SW480 (cell line): ENCODE measurements at places on chromosomes 4 and X.

GRCh38 chr4:1400831-1401408, 5.3 kb downstream of the NKX1-1 start:
- no peak for DNase-seq

GRCh38 chrX:38871129-38872029, 70.1 kb downstream of the MID1IP1 start:
- no peak for DNase-seq

DNA sequence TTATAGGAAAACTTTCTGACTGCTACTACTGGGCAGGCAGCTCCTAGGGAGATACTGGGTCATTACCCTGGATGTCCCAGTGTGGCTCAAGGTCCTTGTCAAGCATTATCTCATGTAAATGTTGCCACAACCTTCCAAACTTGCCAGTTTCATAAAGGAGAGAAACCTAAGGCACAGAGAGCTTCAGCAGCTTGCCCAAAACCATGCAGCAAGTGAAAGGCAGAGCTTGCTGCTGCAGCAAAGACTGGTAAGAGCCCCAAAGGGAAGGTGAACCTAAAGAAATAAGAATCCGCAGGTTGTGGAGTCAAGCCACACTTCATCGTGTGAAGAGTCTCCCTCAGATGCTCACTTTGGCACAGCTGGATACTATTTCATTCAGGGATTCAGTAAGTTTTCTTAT, 2.3 kb downstream of the MPP1 start:
- DNase-seq, result no peak

GRCh38 chr4:154084864-154085263, 296.0 kb upstream of the SFRP2 start:
- DNase-seq, result no peak

DNA sequence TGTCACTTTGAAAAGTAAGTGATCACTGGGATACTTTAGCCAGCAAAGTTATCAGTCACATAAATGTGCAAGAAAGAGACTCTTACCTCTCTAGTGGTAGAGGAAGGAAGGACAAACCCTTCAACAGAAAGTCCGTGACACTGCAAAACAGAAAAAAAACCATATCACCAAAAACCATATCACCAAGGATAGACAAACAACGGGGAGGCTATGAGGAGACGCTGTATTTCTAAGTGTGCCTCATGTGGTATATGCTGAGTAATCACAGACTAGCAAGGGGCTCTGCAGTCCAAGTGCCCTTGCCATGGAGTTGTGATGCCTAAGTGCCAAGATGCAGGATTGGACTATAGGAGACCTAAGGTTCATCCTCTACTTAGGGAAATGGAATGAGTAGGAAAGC, 11.5 kb upstream of the HDAC8 start:
- DNase-seq, result no peak

DNA sequence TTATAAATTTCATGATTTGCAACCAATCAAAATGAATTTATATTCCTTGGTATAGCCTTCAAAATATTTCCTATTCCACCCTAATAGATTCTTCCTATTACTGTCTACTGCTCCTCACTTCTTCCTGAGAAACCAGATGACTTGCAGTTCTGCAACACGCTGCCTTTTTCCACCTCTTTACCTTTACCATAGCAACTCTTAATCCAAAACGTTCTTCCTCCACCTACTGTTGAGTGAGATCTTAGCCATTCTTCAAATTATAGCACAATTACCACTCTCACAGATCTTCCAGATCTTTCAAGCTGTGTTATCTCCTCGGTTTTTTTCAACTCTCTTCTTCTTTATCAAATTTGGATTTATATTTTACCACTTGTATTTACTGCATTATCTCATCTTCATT, 289.8 kb downstream of the ADGRL3 start:
- DNase-seq, result no peak

GRCh38 chrX:108396188-108396891, 41.9 kb downstream of the COL4A6 start:
- DNase-seq, result no peak

GRCh38 chr4:127484117-127484516, 148.6 kb upstream of the INTU start:
- no peak for DNase-seq

DNA sequence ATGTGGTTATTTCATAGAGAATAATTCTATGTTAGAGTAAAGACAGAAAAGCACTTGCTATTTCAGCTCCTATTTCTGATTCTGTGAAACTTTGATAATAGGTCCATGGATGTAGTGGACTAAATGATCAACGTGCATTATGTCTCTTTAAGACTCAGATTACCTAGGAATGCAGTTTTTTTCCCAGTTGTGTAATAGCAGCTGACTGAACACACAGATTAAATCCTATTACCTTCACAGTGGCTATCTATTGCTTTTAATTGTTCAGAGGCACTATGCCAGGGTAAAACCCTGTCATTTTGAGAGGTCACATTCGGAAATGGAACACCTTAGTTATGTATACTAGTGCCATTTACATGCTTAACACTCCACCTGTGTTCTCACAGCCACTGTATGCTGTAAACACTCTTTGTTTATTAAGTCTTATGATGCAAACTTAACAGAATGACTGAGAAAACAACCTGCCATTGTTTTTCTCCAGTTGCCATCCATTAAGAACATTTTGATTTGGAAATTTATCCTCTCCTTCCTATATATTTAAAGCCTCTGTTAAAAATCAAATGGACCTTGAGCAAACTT, 70.5 kb downstream of the HPGD start:
- DNase-seq, result no peak

- DNase-seq, result no peak
Observed at GRCh38 chr4:119794681-119795080, 166.1 kb upstream of the PDE5A start.

DNA sequence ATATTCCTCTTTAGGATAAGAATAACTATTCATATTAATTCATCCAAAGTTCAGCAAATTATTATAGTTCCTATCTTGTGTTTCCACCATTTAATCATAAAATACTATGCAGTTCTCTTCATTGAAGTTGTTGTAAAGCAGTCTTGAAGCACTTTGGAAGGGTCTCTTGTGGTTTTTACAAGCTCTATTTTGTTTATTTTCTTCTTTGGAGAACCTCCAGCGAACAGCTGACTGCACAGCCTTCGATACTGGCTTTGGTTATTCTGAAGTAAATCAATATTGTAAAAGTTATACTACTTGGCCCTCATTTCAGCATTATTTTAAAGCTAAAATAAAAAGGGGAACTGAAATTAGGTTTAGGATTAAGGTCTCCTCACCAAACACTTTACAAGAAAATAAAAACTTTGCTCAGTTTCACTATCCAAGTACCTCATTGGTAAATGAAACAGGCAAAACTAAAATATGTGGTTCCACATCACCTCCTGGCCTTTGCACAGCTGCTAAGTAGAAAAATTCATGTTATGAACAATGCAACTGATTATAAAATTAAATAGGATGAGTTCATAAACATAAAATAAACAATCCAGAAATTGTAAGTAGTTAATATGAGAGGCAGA, 1629.2 kb upstream of the ADGRL3 start:
- DNase-seq, result no peak

DNA sequence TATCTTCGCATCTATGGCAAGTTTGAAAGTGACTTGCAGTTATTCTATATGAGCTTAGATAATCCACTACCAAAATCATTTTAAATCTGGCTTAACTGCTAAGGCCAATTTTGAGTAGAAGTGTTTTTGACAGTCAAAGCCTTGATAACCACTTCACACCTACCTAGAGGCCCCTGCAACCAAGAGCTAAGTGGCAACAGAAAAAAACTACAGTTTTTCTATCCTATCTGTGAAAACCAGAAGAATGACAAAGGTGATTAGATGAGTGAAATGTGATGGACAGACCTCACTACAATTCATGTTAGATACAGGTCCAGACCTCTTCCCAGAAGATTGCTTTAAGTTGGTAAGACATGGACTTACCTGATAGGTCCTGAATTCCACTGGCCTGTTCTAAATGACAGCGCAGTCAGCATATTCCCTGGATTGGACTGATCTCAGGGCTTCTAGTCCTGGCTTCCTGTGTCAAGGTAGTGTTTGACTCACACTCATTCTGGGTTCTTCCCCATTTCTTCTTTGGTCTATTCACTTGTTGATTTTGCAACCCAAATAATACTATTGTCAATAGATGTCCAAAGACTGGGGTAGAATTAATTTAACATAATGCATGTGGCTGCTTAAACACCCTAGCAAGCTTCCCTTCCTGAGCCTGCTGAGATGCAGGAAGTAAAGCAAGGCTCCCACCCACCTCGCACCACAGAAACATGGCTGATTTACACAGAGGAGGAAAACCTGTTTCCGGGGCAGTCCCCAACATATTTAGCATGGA, 65.1 kb downstream of the PPP3CA start:
- DNase-seq, result no peak

- DNase-seq, result no peak
Observed at GRCh38 chrX:19869193-19869592, 18.2 kb downstream of the SH3KBP1 start.

DNA sequence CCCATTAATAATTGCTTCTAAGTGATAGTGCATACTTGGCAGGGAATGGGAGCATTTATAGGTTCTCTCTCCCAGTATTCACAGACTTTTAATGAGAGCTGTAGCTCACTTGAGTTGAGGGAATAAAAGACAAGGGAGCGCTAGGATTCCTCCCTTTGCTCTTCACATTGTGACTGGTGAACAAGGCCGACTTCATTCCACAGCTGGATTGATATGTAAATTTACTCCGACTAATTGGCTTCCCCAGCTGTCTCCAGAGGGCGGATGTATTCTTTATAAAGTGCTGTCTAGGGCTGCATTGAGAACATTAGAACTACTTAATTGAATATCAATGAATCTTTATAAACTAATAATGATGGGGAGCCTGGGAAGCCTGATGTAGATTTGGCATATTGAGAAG, 63.4 kb downstream of the GPR50 start:
- DNase-seq, result no peak

GRCh38 chr4:17194586-17194985, 296.1 kb upstream of the LDB2 start:
- no peak for DNase-seq

DNA sequence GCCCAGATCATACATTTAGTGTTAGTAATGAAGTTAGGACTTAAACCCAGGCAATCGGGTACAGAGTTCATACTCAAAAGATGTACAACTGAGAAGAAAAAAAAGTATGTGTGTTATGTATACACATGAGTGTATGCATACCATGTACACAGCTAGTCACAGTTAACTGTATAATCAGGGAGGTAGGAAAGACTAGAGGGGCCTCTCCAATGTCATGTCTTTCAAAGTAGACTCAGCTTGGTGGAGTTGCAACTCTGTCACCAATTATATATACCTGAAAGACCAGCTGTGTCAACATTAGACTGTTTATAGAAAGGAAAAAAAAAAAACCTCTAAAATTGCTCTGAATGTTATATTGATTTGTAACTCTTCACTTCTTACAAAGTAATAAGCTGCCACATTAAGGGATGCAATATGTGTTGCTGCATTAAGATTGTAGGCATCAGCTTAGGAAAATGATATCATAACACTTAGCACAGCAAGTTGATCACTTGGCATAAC, 167.5 kb downstream of the DCTD start:
- DNase-seq, result no peak

GRCh38 chr4:108878806-108879205, 116.0 kb upstream of the ETNPPL start:
- no peak for DNase-seq

DNA sequence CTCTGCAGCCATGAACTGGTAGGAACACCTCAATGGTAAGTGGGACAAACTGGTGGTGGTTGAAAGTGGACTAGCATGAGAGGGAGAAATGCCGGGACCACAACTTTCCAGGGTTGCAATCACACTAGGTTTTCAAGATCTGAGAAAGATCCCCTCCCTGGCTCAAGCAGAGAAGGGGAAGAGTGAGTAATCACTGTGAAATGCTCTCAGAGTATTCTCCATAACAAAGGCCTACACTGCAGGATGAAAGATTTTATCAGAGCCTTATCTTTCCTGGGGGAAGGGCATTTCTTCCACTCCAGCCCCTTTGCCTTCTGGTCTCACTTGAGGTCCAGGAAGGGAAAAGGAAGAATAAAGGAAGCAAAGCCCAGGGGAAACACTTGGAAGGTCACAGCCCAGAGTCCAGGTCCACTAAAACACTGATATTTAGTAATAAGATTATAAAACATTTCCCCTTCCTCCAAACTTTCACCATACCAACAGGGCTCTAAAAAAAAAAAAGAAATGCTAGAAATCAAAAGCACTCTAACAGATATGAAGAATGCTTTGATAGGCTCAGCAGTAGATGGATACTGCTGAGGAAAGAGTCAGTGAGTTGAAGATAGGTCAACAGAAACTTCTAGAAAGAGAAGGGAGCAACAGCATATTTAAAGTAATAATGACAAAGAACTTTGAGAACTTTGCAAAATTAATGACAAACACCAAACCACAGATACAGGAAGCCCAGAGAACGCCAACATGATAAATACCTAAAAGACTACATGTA, 95.9 kb downstream of the WDFY3 start:
- no peak for DNase-seq

DNA sequence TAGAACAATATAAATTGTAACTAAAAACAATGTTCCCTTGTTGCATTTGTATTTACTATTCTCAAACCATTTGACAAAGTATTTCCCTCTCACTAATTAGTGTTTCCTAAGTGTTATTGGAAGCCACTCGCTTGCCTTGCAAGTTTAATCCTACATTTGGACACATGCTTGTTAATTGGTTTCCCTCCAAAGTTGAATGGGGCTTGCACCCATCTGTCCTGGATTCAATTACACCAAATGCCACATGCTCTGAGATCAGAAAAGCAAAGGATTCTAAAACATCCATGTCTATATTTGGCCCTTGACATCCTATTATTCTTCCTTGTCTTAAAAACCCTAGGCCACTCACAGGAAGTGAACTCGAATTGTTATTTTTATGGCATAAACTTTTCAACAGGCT, 146.6 kb downstream of the AMELX start:
- DNase-seq, result no peak

GRCh38 chrX:10032147-10032546, 65.0 kb downstream of the CLDN34 start:
- no peak for DNase-seq

GRCh38 chrX:17413228-17413627, 38.2 kb downstream of the NHS start:
- peak; percentile 78 for DNase-seq

- DNase-seq, result no peak
Observed at GRCh38 chr4:138612428-138612827, 370.3 kb upstream of the SLC7A11 start.

- DNase-seq, result peak; percentile 73
Observed at GRCh38 chrX:12978205-12979025, 3.5 kb downstream of the TMSB4X start.

GRCh38 chrX:130170752-130171445, 863 bp upstream of the RAB33A start:
- peak; percentile 58 for DNase-seq

- DNase-seq, result no peak
Observed at GRCh38 chrX:18871161-18871890, 112.6 kb downstream of the PHKA2 start.

GRCh38 chrX:56503941-56504673, 59.3 kb upstream of the UBQLN2 start:
- no peak for DNase-seq
